ENCODE measurements at places on chromosomes 7 and 10.

- no peak for DNase-seq
These were observed 79.6 kb downstream of the ARL5B start for GRCh38 chr10:18738835-18739234.

DNA sequence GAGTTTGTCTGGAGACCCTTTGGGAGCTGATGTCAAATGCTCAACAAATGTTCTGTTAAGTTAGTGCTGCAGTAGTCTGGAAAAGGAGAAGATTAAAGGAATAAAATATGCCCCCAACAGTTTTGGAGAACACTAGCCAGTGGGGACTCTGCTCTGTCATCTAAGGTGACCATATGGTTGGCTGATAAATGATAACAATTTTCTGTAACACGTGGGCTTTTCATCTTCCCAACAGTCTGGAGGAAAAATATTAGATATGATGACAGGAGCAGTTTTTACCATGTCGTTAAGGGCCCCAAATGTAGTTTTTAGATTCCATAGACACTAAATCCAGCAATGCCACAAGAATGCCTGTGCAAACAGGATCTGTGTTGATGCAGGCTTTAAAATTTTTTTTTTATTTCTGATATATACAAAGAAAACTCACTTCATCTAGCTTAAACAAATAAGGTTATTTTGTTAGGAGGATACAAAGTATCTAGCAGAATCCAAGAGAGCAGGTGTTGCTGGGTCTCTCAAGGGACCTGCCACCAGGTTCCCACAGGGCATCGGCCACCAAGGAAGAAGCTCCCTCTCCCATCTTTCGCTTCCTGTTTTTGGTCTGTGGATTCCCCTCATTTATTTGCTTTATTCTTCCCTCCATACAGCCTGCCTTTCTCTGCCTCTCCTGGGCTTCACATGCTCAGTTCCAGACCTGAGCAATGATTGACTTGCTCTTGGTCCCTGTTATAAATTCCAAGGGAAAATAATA, 6.2 kb upstream of the CFAP58 start:
- no peak for DNase-seq

- peak; percentile 57 for DNase-seq
These were observed 783.8 kb downstream of the NXPH1 start for GRCh38 chr7:9217204-9217603.

GRCh38 chr10:31630861-31631567, 297.6 kb downstream of the ARHGAP12 start:
- DNase-seq, result no peak

GRCh38 chr10:44382131-44382858, 2.6 kb downstream of the CXCL12 start:
- no peak for DNase-seq

GRCh38 chr10:75012471-75012870, 99.0 kb upstream of the SAMD8 start:
- DNase-seq, result no peak

DNA sequence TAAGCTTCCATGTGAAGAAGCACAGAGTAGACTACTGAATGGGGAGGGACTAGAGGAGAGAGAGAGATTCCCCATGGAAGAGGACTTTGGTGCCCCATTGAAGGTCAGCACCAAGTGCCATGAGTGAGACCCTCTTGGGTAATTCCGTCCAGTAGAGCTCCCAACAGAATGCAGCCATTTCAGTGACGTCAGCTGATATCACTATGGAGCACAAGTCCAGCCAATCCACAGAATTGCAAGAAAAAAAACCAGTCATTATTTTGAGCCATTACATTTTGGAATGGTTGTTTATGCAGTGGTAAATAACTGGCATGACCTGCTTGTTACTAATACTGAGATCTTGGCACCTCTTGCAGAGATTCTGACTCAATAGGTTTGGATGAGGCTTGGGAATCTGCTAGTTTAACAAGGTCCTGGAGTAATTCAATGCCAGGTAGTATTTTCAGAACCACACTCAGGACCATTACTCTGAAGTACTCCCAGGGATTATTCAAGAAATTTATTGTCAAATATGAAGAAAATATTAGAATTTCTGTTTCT, 52.6 kb upstream of the SP8 start:
- DNase-seq, result no peak

GRCh38 chr10:44946205-44946604, 13.4 kb upstream of the RASSF4 start:
- DNase-seq, result no peak

- DNase-seq, result no peak
These were observed 384.7 kb upstream of the FZD8 start for GRCh38 chr10:36026656-36027390.

- no peak for DNase-seq
These were observed 23.0 kb upstream of the TRIL start for GRCh38 chr7:28981161-28981465.

GRCh38 chr7:120819861-120820260, 38.1 kb downstream of the TSPAN12 start:
- DNase-seq, result peak; percentile 31

GRCh38 chr7:100152404-100152803, 3.7 kb downstream of the LAMTOR4 start:
- no peak for DNase-seq

- DNase-seq, result no peak
These were observed 79.5 kb upstream of the PCBD1 start for GRCh38 chr10:70967591-70968587.

DNA sequence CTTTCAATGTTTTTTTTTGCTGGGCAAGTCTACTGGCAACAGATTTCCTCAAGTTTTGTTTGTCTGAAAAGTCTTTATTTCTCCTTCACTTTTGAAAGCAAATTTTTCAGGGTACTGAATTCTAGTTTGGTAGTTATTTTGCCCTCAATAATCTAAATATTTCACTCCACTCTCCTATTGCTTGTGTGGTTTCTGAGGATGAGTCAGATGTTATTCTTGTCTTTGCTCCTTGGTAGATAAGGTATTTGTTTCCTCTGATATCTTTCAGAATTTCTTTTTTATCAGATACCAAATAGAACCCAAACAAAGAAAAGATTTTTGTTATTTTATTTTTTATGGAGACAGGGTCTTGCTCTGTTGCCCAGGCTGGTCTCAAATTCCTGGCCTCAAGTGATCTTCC, 99.2 kb upstream of the MALRD1 start:
- no peak for DNase-seq

GRCh38 chr10:67883710-67884312, 645 bp upstream of the SIRT1 start:
- no peak for DNase-seq

- DNase-seq, result peak; percentile 55
These were observed 2.4 kb downstream of the CDK6 start for GRCh38 chr7:92833766-92834506.

DNA sequence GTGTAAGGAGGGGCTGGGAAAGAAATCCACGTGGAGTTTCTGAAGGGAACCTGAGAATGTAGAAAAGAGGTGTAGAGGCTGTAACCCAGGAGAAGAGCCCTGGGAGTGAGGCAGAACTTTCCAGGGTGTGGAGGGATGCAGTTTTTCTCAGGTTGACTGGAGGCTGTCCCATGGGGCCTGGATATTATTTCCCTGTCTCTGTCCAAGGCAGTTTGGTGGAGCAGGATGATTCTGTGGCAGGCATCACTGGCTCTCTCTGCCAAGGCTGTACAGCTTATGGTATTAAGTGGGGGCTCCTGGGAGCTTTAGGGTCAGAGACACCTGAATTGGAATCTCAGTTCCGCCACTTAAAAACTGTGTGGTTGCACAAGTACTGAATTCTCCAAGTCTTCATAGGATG, 81.6 kb downstream of the CHN2 start:
- no peak for DNase-seq

DNA sequence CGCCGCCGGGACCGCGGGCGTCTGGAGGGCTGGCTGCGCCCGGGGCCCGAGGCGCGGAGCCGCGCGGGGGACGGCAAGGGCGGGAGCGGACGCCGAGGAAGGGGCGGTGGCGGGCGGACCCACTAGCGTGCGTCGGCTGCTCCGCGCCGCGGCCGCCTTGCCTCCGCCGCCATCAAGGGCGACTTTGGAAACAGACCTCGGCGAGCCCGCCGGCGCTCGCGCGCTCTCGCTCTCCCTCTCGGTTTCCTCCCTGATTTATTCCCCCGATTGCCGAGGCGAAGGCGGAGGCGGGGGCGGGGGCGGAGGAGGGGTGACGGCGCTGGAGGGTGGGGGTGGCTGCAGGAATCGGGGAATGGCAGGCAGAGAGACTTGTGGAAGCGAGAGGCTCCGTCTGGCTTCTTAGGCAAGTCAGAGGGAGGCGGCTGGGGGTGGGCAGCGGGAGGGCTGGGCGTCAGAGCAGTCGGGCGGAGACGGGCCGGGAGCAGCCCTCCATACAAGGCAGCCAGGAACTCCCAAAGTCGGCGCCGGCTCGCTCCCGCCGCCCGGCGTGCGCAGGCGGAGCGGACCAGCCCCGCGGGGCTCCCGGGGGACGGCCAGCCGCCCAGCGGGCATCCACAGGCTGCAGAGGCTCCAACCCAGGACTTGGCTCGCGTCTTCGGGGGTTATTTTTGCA, at the start of gene CACNA2D1:
Gene CACNA2D1 (minus strand): TSS at position 231 of the 673 bp plus-strand sequence.
- peak; percentile 96 for DNase-seq

- DNase-seq, result no peak
These were observed 144.5 kb upstream of the POT1 start for GRCh38 chr7:125074141-125074540.

- DNase-seq, result no peak
These were observed 335.8 kb downstream of the FRMD4A start for GRCh38 chr10:13994932-13995331.

GRCh38 chr10:3502673-3503072, 282.3 kb downstream of the KLF6 start:
- DNase-seq, result peak; percentile 5

- no peak for DNase-seq
These were observed 59.5 kb downstream of the ASB13 start for GRCh38 chr10:5606864-5607263.

GRCh38 chr10:97651773-97652172, 11.3 kb downstream of the PI4K2A start:
- DNase-seq, result no peak

GRCh38 chr10:67086327-67087134, 160.7 kb downstream of the LRRTM3 start:
- DNase-seq, result no peak

DNA sequence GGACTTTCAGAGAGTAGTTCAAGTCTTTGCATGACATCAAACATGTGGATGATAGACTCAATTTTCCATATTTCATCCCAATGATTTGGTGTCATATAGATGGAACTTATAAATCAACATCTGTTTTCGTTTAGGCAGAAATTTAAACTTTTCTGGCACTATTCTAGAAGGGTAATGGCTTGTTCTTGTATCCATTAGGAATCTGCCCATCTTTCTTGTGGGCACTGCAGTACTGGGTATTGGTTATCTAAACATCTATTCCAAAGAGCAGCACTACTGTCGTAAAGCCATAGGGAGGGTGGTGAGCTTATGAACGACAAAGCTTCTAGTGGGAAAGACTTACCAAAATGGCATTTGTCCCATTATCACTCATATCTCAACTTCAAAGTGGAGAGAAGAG, 273.5 kb downstream of the TWIST1 start:
- DNase-seq, result no peak

- DNase-seq, result no peak
These were observed 50.1 kb downstream of the SEMA3A start for GRCh38 chr7:84144480-84144879.

DNA sequence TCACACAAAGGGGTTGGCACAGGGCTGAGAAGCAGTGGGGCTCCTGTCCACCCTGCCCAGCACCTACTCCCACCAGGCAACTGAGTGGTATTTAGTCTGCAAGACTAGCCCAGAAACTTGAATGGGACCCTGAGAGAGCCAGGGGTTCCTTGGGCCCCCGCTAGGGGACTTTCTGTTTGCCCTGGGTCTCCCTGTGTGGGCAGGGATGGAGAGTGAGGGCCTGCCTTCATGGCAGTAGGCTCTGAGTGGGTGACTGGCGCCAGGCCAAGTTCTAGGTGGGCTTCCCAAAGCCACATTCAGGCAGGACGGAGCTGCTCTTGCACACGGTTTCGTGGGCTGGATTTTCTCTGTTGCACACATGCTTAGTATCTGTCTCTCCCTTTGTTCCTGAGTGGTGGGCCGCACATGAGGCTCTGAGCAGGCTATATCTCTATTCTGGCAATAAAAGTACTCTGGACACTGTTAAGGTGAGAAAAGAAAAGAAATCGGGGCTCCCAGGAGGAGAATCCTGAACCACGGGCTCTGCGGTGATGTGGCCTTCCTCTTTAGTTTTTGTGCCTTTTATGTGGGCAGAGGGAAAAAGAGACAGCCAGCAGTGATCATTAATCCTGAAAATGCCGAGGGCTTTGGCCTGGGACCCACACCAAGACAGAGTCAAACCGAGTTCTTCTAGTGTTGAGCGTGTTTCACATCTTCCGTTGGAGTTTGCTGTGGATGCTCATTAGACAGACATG, 26.9 kb downstream of the IL2RA start:
- no peak for DNase-seq

DNA sequence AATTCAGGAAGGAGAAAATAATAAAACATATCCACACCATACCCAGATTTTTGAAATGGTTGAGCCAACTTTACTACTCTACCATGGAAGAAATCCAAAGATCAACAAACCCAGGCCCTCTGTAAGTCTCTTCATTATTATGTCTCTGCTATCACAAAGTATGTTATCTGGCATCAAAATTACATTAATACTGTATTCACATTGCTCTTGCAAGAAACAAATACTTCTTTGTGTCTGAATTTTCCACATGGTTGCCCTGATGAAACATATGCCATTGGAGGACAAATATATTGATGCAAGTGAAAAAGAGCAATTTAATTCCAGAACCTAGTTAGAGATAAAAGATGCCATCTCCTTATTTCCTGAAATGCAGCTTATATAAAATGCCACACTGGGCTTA, 204.0 kb downstream of the FZD1 start:
- DNase-seq, result no peak

GRCh38 chr10:5816170-5816569, 2.9 kb upstream of the GDI2 start:
- DNase-seq, result no peak

GRCh38 chr7:129222064-129222463, 2.8 kb upstream of the AHCYL2 start:
- no peak for DNase-seq

- DNase-seq, result no peak
These were observed 104.8 kb upstream of the SHH start for GRCh38 chr7:155916926-155917655.

DNA sequence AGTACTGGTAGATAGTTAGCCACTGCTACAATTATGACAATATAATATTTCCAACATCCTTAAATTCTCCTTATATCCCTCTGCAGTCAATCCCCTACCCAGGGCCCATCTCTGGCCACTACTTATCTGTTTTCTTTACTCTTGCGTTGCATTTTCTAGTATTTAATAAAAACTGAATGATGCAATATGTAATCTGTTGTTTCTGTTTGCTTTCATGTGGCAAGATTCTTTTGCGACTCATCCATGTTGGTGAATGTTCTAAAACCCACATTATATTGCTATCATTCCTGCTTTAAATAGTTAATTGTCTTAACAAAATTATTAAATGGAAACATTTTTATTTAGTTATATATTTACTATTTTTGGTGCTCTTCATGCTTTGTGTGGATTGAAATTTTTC, 338.5 kb downstream of the MDFIC start:
- no peak for DNase-seq

GRCh38 chr10:11603741-11604140, 7.7 kb downstream of the USP6NL start:
- DNase-seq, result no peak
